Bone marrow (tissue), 2 donors: ENCODE measurements at places on chromosomes 3 and 15.

DNA sequence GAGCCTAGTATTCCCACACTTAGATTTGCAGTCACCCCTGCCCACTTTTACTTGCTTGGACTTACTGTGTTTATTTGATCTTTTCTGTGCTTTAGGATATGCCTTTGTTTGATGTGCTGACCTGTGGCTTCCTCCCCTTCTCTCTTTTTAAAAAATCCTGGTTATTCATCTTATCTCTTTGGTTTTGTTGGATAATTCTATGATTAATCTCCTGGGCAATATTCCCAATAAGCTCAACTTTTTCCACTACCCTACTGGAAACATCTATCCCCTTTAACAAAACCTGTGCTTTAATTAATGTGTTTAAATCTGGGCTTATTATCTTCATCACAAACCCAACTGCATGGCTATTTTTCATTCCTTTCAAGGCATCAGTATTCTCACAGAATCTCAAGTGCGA, 476.0 kb upstream of the TGFBR2 start:
- no peak for DNase-seq

DNA sequence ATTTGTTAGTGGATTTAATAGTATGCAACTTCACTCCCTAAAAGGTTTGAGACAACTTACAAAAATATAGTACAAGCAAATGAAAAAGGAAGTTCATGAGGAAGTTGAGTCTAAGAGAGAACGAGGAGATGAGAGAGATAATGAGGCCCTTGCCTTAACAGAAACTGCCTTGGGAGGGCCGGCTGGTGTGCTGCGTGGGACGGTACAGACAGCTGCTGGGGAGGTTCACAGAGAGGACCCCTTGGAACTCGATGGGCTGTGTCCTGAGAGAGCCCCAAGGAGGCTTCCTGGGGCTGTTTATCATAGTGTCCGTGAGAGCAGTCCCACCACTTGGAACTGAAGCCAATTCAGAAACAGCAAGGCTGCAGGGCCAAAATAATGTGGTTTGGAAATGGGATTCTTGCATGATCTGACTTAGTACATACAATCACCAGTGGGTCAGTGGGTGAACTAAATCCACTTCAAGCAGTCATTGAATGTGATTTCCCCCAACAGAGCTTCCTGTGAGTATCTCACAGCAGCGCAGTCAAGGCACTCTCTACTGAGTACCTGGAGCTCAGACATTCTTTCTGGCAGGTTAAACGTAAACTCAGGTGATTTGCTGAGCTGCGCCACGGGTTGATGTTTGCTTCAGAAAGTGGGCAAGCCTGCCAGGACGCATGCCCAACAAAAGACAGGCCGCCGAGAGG, 90.8 kb downstream of the CRTC3 start:
- DNase-seq = peak; percentile 85

DNA sequence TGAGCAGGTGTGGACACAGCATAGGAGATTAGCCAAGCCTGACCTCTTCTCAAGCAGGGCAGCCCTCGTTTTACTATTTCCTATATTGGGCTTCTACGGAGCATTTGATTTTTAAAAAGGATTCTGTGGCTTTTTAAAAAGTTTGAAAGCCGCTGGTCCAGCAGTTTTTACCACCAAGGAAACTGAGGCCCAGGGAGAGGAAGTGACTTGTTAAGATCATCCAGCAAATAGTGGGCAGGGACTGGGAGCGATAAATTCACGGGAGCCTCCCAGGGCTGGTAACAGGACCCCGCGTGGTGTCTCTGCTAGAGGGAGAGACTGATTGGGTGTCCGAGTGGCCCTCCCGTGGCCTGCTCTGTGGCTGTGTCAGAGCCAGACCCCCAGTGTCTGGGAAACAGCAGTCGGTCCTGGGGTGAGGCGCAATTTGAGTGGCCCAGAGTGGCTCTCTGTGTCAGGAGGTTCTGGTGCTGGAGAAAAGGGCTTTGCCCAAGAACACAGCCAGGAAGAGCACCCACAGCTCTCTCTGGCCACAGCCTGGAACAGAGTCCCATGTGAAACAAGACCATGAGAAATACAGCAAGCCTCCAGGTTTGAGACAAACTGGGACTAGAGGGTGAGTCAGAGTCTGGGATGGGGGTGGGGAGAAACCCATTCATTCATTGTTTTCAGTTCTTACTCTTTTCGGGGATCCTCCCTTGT, 4.2 kb downstream of the FURIN start:
- DNase-seq = no peak

DNA sequence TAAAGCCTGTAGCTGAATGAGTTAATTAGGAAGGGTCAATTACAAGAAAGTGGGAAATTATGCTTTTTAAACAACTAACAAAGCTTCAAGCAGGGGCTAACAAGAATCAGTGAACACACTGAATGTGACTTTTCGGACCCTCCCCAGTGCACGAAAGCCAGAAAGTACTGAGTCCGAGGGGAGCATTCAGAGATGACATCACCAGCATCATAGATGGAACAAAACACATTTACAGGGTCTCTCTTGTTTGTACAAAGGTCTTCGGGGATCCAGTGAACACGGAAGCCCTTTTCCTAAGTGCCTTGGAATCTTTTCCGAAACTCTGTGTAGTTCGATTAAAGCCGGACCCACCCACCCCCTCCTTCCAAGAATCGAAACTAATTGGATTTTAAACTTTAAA, 829 bp downstream of the DCP1A start:
- no peak for DNase-seq

DNA sequence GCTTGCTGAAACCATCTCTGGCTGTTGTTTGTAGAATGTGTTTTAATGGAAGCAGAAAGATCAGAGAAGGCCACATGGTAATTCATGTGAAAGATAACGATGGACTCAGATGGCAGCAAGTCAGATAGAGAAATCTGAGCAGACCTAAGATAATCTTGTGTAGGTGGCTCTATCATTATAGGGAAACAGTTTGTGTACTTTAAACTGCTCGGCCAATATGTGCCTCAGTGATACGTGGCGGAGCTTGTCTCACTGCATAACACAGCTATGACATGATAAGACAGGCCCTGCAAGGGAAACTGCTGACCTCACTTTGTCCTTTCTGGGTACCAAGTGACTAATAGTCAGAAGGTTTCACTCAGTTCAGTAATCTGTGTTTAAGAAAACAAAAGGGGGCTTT, 51.0 kb downstream of the MME start:
- DNase-seq = no peak

DNA sequence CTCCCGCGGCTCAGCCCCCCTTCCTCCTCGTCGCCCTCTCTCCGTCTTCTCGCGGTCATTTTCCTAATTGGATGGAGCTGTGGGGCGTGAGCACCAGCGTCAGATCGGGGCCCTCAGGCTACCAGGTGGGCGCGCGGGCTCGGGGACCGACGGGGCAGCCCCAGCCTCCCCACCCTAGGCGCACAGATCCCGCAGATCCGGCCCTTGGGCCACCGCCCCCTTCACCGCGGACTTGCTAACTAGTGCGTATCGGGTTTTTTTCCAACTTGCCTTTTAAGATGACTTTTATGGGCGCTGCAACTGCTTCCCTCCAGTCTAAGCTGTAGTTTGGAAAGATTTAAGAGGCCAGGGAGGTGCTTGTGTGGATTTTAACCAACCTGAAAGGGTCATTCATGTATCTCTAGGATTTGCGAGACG, 1.3 kb downstream of the ZNF710 start:
- DNase-seq = no peak

DNA sequence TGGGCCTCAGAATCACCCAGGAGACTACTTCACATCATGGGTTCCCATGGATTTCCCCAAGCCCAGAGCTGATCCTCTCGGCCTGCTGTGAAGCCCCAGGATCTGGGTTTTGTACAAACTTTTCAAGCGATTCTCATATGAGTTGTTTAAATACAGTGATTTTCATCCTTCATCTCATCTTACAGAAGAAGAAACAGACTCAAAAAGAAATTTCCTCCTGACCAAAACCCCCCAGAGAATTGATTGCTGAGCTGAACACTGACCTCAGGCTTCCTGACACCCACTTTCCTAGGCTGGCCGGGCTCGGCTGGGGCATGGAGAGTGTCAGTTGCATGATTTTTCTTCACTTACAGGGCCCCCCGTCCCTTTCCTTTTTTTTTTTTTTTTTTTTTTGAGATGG, 60.3 kb downstream of the BDH1 start:
- no peak for DNase-seq

DNA sequence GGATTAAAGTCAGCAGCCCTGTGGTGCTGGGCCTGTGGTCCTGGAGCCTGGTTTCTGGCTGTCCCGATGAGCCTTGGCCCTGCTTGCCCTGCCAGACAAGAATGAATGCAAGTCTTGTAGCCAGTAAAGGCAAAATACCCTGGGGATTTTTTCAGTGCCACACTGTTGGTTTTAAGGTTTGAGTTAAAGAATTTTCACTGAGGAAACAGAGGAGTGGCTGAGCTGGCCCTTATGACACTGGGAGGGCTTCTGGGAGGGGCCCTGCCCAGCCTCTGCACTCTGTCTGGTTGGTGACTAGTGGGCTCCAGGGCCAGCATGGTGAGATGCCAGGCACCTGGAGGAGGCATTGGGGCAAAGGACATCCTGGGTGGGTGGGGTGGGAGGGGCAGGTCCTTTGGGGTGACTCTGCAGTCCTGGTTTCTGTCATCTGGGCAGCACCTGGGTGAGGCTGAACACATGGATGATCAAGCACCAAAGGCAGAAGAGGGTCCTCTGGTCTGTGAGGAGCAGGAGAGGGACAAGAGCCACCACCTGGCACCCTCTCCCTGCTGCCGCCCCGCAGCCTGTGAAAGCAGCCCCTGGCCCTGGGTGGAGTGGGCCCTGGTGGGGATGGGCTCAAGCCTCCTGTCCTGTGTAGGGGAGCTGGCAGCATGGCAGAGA, 12.5 kb upstream of the PLA2G4E start:
- no peak for DNase-seq

DNA sequence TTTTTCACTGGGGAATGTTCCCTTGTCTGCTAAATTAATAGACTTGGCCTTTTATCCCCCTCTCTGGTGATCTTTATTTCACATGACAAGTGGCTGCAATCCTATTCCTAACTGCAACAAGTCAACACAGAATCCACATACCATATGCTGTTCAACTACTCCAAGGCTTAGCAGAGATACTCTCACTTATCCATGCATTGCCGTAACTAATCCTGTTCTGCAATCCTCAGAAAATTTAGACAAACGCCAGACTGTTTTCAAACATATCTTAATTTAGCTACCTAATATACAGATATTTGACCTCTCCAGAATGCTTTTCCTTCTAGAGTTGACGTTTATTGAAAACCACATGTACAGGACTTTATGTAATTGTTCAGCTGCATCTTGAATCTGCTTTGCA, 37.9 kb downstream of the EID1 start:
- no peak for DNase-seq

DNA sequence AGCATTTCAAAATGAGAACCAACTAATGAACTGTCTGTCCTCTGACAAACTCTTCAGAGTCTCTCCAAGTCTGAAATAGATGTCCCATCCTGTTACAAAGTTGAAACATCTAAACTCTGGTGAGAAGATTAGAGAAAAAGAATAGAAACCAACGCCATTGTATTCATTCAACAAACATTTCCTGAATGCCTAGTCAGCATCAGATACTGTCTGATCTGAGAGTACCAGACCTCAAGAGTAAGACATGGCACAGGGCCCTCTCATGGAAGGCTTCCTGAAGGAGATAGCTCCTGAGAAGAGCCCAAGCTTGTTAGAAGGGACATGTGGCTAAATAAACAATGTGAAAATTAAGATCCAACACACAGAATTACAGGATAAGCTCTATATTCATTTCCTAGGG, 164.1 kb upstream of the LRRN1 start:
- DNase-seq = no peak

DNA sequence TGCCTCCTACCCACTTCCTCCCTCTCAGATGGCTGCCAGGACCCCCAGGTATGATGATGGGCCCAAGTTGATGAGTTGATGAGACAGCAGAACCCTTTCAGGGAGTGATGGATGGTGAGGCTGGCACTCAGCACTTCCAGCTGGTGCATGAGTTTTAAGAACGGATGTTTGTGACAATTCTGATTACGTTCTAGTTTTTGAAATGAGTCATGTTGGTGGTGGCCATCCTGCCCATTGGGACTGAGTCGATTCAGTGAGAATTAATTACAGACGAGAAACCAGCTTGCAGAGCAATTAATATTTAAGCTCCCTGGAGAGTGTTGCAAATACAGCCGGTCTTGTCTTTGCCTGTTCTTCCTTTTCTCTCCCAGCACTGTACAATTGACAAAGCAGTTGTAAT, 56.9 kb upstream of the NR2C2 start:
- no peak for DNase-seq

- no peak for DNase-seq
Measured at GRCh38 chr3:195204360-195205163, 66.4 kb downstream of the XXYLT1 start.

DNA sequence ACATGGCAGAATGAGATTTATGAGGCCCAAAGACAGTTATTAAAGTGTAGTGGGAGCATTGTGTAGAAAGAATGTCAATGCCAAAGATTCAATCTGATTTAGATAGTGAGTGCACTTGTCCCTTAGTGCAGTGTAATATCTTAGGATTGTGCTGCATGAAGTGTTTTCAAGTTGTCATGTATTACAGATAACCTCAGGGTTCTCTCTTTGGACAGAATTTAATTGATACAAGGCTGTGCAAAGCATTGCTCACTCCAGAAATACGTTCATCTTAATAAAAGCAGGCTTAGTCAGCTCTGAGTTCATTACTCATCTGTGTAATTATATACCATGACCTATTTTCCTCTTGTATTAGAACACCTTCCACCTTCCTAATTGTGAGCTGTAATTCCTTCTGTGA, 16.0 kb upstream of the GPR171 start:
- DNase-seq = no peak

DNA sequence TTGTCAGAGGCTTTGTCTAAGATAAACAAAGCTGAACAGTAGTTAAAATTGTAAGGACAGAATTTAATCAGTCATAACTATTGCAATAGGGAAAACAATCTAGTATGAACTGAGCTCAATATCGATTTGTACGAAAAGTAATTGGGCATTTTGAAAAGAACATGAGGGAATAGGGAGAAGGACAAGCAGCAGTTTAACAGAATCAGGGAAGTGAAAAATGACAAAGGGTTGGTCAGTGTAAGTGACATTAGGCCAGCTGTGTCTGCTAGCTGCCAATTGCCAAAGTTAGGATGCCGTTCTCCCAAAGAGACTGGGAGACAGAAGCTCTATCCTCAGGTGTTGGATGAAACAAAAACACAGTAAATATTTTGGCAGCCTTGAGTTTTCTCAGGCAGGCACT, 3.3 kb upstream of the DNAJA4 start:
- DNase-seq = no peak

DNA sequence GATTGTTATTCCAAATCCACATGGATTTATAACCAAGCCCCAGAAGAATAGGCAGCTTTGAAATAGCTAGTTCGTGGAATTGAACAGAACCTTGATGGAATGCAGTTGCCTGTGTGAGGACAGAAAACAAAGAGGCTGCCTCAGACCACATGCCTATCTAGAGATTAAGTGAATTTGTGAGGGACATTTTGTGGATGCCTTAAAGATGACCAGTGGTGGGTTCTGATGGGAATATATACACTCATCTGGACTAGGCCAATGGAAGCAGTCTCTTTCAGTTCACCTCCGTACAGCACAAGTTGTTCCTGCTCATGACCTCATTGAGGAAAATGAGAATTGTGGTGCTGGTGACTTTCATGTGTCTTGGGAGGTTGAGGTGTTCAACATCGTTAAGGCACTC, 63.2 kb upstream of the PYDC2 start:
- no peak for DNase-seq

- DNase-seq = no peak
Measured at GRCh38 chr3:23161308-23161707, 41.8 kb upstream of the UBE2E2 start.
